T-helper 9 cell (primary cell): ENCODE measurements at places on chromosomes 5 and 9.

- DNase-seq = no peak
Observed at GRCh38 chr9:31030741-31031202, 1353.7 kb upstream of the ACO1 start.

DNA sequence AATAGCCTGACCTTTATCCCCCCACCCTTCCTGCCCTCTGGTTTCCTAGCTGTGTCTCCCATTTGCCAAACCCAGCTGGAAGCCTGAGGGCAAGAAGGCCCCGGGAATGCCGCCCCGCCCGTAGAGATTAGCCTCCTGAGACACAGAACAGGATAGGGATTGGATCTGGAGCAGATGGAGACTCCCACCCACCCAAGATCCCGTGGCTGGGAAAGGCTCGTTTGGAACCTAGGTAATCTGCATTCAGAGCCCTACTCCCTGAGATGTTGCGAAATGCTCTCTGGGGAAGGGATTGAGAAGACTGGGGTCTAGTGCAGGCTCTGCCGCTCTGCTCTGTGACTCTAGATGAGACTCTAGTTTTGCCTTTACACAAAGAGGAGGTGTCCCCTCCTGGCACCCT, 10.9 kb downstream of the AQP3 start:
- DNase-seq = no peak

DNA sequence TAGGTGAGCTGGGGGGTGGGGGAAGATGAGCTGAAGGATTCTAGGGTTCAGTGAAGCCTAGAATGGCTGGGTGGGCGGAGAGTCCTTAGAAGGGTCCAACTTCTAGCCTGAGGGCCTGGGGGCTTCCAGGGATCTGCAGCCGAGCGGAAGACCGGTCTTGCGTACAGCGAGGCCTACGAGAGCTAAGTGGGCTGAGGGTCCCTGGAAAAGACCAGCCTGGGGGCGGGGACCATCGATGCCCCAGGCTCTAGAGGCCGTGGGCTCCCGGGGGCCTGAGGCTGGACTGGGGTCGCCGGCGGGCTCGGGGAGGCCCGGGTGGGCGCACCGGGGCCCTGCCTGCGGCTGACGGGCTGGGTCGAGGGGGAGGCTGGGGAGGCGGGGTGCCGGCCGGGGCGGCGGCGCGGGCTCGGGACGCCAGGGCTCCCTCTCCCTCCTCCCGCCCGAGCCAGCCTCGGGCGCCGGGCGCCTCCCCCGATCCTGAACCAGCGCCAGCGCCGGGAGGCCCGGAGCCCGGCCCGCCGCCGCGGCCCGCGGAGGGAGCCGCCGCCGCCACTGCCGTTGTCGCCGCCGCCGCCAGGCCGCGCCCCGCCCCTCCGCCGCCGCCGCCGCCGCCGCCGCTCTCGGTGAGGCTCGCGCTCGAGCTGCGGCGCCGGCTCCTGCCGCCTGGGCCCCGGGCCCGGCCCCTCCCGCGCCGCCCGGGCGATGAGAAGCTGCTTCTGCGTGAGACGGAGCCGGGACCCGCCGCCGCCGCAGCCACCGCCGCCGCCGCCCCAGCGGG, at the start of gene MVB12B:
Gene MVB12B, plus strand, starts transcription at position 602 of the 778 bp plus-strand sequence. Its CDS starts 101 bp downstream, at position 703.
- peak; percentile 49 for DNase-seq

GRCh38 chr9:128764361-128764760, 7.4 kb downstream of the ZER1 start:
- no peak for DNase-seq

- no peak for DNase-seq
Observed at GRCh38 chr5:7376871-7377270, 19.1 kb upstream of the ADCY2 start.

DNA sequence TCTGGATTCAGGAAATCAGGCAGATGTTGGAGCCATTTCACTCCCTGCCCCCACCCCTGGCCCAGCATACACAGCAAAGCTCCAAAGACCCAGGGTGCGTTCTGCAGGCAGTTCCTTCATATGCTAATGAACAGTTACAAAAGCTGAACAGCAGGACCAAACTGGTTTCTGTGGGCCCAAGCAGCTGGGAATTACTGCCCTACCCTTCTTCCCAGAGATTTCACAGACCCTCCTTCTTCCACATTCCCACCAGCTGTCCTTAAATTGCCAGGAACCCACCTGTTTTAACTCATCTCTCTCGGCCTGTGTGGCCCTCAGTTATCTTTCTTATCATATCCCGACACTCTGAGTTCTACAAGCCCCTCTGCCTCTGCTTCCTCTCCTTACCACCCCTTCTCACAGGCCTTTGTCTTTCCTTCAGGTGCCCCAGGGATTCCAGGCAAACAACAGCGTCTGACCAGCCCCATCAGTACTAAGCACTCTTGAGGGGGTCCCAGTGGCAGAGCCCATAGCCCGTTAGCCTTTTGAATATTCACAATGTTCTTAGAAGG, 10.6 kb upstream of the F2RL1 start:
- DNase-seq = no peak

DNA sequence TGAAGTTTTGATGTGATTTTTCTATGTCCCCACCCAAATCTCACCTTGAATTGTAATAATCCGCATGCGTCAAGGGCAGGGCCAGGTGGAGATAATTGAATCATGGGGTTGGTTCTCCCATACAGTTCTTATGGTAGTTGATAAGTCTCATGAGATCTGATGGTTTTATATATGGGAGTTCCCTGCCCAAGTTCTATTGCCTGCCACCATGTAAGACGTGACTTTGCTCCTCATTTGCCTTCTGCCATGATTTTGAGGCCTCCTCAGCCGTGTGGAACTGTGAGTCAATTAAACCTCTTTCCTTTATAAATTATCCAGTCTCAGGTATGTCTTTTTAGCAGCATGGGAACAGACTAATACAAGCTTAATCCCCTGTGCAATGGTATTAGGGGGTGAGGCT, 25.5 kb upstream of the RAI14 start:
- DNase-seq = no peak

GRCh38 chr5:138677782-138678181, 75.4 kb upstream of the CTNNA1 start:
- DNase-seq = no peak

DNA sequence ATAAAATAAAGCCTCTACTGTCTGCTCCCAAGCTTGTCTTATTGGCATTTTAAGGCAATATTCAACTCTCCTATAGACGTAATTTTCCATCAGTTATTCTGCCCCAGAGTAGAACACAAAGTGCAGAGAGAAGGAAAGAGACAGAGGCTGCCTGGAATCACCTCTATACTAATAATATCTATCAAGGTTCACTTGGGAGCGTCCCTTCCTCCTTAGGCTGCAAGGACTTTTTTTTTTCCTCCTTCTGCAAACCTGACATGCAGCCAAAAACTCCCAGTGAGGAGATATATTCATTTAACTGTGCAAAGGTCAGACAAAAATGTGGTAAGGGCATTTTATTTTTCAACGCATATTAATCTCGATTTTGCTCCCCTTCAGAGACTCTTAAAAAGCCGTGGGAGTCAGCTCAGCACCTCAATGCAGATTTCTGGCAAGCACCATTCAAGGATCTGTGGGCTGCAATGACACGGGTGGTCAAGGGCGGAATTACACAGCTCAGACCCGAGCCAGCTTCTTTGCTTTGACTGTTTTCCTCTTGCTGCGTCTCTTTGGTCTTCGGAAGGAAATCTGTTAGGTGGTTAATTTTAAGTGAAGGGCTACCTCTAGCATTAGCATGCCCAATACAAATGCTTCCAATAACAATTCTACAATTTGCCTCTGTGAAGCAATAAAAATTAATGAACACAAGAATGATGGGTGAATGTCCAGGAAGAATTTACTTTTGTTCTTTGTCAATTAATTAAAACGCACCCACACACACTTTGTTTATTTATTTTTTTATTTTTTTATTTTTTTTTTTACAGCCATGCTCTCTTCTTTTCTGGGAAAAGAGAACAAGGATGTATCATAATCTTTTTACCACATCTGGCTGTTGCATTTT, 587.7 kb upstream of the GRAMD2B start:
- DNase-seq = no peak

GRCh38 chr9:97740848-97741821, 44.0 kb upstream of the XPA start:
- DNase-seq = peak; percentile 2

DNA sequence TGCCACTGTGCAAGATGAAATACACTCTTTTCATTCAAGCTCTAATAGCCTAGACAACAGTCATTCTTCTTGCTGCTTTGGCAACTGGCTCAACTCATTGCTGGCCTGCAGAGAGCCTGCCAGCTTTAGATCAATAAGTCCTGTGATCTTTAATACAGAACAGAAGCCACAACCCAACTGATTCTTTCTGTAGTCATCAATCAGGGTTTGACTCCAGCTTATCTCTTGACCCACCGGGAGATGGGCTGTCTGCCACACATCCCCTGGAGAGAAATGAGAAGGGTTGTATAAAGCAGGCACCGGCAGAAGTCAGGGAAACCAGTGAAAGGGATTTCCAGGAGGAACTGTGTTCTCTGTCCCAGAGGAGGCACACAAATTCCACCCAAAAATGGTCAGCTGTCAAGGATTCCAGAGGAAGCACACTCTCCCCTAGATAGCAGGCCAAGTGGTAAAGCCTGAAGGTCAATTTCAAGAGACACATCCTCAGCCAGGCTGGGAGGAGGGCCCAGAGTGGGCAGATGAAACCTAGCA, 24.5 kb downstream of the LHFPL2 start:
- no peak for DNase-seq

DNA sequence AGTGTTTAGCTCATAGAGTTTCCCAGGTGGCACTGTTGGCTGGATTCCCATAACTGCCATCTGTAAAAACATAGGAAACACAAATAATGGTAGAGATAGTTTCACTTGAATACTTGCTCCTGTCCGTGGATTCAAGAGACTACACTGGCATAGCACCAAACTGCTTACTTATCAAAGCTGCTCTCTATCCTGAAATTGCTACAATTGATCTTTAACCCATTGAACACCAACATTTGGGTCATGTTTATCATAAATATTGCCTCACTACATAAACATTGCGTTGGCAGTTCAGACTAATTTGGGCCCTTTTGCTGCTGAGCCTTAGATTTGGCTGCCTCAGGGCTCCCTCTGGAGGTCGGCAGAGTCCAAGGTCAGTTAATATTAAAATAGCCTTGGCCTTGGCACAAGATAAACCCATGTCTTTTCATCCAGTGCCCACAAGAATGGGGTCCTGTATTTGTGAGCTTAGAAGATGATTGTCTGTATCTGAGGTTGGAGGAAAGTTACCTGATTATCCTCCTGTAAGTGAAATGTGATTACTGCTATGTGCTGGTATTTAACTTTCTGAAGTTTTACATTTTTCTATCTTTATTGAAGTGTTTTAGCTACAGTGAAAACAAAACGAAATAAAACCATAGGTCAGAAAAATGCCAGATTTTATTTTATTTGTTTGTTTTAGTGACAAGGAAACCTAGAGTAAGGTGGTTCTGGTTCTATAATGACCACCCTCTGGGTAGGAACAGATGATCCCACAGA, 4.0 kb upstream of the RANBP3L start:
- no peak for DNase-seq

DNA sequence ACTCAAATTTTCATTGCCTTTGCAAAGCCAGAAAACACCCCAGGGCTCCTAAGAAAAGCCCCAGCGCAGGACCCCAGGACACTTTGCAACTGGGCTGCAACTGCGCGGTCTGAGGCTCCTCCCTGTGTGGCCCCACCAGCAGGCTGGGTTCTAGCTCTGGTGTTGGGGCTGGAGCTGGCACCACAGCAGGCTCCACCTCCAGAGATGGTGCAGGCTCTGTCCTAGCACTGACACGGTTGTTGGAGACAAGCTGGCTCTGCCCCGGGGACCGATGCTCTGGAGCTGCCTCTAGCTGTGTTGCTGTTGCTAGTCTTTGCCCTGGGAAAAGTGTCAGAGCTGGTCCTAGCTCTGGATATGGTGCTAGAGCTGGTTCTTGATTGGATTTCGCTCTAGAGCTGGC, 13.6 kb downstream of the LCN10 start:
- DNase-seq = no peak
